ENCODE measurements at places on chromosomes 2 and 18.
A peak's percentile ranks its signal among the peaks of the same experiment; 100 is the strongest.

DNA sequence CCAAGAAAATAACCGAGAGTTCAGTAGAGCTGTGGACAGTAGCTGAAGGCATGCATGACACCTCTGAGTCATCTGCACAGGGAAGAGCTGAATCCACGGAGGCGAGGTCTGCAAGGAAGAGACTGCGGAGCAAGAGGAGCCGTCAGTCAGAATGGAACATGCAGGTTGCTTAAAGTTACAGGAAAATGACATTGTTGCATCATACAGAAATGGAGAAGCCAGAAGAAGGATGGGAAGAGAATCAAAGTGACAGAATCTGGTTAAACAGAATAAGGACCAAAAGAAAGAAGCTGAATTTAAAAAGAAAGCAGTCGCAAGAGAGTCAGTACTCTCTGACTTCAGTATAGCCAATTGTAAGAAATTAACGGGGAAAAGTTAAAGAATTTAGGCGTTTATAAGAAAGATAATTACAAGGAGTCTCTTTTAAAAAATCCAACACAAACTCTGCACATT lies 533.8 kb downstream of the ADCYAP1 start:
- DNase-seq: no peak

DNA sequence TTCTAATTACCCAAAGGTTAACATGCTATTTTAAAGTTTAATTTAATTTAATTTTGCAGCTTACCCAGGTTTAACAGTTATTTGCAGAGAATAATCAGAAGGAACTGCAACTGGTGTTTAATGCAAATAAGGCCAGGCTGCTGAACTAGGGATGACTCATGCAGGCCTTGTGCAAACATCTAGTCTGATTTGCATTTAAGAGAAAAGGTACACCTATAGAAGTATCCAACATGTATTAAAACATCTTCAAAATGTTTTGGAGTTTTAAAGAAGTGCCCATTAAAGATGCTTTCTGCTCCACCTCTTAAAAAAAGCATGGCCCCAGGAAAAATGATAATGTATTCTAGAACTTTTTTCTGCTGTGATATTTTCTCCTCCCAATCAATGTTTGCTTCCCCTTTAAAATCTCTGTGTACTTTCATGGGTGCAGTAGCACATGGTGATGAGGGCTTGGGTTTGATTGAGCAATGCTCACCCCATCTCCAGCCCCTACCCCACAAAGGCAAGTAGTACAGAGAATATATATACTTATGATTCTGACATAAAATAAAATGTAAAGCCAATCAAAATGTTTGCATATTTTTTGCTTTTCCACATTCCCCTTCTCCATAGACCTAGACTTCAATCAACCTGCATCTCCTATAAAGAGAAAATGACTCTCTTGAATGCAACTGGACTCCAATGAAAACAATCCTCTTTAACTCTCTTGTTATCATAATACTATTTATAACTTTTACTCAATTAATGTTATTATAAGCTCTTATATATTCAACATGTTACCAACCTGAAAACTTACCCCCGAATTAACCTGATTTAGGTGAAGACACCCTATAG lies 54.1 kb downstream of the ATP8B1 start:
- no peak for DNase-seq

- no peak for DNase-seq
Measured at GRCh38 chr2:221448844-221449390, 123.2 kb downstream of the EPHA4 start.

DNA sequence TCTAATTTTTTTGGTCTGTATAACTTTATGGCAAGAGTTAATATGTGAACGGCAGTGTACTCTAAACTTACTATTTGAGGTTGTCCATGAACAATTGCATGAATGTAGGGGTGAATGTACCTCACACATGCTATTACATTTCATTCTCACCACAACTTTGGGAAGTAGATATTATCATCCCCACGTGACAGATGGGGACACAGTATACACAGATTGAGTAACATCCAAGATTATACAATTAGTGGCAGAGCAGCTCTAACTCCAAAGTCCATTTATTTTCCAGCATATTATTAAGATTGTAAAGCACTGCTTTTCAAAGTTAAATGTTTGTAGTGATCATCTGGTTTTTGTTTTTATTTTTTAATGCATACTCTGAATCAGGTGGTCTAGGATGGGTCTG lies 622.1 kb upstream of the ZEB2 start:
- DNase-seq: no peak

DNA sequence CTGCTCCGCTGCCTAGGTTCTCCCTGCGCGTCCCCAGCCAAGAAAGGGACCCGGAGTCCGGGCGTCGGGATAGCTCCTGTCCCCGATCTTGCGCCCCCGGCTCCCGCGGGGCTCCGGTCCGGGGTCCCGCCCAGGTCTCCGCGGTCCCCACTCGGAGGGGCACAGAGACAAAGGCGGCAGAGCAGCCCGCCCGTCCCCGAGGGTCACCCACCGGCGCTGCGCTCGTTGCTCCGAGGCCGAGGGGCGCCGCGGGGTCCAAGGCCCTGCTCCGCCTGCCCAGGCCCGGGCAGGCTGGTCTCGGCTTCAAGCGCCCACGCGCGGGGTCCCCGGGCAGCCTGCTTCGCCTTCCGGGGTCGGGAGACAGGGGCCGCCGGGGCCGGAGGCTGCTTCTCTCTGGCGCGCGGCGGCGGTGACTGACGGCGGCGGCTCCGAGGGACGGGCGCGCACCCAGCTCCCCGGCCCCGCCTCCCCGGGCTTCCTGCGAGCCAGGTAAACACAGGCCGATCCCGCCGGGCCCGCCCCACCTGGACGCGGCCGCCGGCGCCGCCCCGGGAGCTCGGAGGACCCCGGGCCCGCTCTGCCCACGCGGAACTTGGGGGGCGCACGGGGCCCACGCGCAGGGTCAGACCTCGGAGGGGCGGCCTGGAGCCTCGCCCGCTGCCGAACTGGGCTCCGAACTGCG lies at the start of gene MBP:
Gene MBP (minus strand): TSS at position 415 of the 682 bp plus-strand sequence. CDS start 27,522 bp downstream, outside the sequence.
- peak; percentile 60 for DNase-seq

DNA sequence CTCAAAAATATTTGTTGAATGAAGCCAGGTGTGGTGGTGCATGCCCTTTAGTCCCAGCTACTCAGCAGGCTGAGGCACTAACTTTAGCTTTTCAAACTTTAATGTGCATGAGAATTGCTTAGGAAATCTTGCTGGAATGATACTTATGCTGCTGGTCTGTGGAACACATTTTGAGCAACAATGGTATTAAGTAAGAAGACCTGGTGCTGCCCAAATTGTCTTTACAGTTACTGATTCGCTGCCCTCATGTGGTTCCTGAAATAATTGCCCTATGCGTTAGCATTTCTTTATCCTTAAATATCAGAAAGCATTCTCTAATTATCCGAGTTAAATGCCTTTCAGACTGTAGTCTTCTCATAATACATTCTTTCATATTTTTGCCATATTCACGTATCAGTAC lies 76.0 kb upstream of the SESTD1 start:
- no peak for DNase-seq

- DNase-seq: no peak
Measured at GRCh38 chr2:56285224-56285623, 101.4 kb downstream of the CCDC85A start.

DNA sequence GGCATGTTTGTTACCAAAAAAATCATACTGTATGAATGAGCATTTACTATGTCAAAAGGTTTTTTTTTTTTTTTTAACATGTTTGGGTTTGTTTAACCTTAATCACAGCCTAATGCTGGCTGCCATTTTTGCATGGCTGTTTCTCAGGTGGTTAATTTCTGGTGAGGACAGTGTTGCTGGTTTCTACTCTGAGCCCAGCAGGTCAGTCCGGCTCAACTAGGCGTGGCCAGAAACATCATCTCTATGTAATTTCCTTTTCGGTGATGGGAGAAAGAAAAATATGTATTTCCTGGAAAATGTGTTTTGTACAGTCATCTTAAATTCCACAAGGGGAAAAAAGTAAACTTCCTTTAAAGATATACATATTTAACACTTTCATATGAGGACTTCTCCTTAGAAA lies 24.9 kb upstream of the BZW1 start:
- no peak for DNase-seq

GRCh38 chr2:108972663-108973062 lies 16.4 kb downstream of the EDAR start:
- no peak for DNase-seq

- peak; percentile 78 for DNase-seq
Measured at GRCh38 chr2:218217360-218218267, 625 bp downstream of the ARPC2 start.

DNA sequence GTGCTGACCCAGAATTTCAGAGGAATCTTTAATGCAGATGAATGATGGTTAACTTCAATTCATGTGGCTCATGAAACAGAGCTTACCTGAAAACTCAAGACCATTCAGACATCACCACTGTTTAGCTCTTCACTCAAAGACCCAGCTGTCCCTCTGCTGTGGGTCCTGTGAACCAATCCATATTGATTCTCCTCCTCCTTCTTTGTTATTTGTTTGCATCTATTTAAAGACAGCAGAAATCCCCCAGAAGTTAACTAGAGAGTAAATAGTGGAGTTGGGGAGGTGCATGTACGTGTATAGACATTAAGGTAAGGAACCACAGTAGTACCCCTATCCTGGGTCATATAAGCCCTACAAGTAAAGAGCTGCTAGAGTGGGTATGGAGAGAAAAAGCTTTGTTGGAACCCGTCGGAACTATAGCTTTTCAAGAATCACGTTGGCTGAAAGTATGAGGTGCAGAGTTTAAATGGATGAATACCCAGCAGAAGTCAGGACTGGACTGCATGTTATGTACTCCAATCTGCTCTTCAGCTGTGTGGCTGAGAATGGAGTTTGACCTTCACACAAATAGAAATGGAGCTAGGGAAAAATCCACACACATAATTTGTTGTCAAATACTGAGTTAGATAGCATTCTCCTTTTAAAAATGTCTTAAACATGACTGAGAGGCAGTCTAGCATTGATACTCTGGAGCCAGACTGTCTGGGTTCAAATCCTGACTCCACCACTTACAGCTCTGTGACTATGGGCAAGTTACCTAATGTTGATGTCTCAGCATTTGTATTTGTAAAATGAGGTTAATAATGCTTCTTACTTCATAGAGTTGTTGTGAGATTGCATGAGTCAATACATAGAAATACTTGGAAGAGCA lies 81.7 kb upstream of the HK2 start:
- no peak for DNase-seq

GRCh38 chr2:30446602-30447148 lies 371 bp upstream of the LCLAT1 start:
- DNase-seq: no peak

DNA sequence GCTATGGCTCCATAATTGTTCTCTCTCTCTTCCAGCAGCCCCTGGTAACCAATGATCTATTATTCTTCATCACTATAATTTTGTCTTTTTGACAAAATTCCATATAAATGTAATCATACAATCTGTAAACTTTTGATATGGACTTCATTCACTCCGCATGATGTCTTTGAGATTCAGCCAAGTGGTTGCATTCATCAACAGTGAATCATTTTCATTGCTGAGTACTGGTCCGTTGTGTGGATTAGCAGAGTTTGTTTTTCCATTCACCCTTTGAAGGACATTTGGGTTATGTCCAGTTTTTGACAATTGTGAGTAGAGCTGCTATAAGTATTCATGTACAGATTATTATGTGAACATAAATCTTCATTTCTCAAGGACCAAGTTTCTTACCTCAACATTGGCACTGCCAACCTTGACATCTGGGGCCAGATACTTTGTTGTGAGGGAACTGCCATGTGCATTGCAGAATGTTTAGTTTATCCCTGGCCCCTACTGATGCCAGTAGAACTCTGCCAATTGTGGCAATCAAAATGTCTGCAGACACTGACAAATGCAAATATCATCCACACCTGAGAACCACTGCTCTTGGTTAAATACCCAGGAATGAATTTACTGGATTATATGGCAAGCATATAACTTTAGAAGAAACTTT lies 48.4 kb upstream of the BCL2L11 start:
- no peak for DNase-seq

DNA sequence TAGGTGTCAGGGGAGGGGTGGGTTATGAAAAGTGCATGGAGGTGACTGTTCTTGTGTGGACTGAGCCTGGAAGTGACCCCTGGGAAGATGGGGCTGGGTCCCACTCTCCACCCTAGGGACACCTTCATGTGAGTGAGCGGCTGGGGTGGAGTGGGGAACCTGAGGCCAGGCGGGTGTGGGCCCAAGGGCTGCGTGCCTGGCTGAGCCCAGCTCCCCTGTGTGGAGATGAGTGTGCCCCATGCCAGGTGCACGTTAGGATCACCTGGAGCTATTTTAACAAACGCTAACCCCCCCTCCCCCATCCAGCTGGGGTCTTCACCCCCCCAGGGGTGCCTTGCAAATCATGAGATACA lies 26.5 kb downstream of the ZAP70 start:
- DNase-seq: no peak

- no peak for DNase-seq
Measured at GRCh38 chr2:61288070-61288841, 126.3 kb downstream of the C2orf74 start.

- no peak for DNase-seq
Measured at GRCh38 chr18:57819671-57820460, 16.8 kb upstream of the ATP8B1 start.

GRCh38 chr18:58943896-58944295 lies 79.2 kb downstream of the ZNF532 start:
- DNase-seq: no peak

DNA sequence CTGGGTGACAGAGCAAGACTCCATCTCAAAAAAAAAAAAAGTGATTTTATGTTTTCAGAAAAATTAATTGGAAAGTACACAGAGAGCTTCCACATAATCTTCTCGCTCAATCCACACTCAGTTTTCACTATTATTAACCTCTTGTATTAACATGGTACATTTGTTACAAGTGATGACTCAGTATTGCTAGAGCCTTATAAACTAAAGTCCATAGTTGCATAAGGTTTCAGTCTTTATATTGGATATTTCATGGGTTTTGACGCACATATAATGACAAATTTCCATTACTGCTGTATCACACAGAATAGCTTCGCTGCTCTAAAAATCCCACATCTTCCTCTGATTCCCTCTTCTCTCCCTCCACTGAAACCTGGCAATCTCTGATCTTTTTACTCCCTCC lies 603.5 kb downstream of the XIRP2 start:
- no peak for DNase-seq

GRCh38 chr2:241814393-241814642 lies 5.3 kb downstream of the NEU4 start:
- DNase-seq: no peak

GRCh38 chr2:53442783-53443182 lies 324.8 kb upstream of the CHAC2 start:
- no peak for DNase-seq

DNA sequence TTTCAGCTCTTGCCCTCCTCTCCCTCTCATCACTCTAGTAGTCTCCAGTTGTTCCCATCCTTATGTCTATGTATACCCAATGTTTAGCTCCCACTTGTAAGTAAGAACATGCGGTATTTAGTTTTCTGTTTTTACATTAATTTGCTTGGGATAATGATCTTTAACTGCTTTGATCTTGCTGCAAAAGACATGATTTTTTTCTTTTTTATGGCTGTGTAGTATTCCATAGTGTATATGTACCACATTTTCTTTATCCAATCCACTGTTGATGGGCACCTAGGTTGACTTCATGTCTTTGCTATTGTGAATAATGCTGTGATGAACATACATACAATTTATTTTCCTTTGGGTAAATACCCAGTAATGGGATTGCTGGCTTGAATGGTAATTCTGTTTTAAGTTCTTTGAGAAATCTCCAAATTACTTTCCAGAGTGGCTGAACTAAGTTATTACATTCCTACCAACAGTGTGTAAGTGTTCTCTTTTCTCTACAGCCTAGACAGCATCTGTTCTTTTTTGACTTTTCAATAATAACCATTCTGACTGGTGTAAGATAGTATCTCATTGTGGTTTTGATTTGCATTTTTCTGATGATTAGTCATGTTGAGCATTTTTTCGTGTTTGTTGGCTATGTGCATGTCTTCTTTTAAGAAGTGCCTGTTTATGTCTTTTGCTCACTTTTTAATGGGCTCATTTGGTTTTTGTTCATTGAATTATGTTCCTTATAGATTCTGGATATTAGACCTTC lies 179.6 kb upstream of the SLC39A10 start:
- DNase-seq: no peak
